Naive B cell (primary cell): ENCODE measurements at places on chromosomes 7 and 10.

DNA sequence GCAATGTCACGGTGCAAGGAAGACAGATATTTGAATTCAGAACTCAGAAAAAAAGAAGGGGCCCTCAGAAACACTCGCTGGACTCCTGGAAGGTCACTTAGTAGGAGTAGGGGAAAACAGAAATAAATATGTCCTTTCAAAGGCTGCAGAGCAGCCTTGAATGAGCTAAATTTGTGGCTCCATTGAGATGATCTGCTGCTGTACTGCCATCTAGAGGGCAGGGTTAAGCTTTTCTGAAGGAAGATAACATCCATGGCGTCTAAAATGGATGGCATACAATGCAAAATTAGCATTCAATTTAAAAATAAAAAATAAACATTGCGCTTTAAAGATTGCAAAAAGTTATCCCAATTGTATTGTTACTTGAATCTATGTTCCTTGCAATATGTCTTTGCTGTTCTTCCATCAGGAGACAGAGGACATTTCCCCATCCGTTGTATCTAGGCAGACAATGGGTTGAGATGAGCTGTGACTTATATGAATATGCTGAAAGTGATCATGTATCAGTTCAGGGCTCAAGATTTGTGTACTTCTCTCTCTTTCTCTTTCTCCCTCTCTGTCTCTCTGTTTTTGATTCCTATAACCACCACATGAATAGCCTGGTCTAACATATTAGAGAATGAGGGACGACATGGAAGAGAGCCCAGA, 642.2 kb downstream of the SH2D4B start:
- no peaks in the 10 kb centered on the region for H3K36me3 ChIP-seq
- DNase-seq: no peak
- H3K4me1 ChIP-seq: no peaks in the 10 kb centered on the region
- no peak overlapping the region for H3K4me3 ChIP-seq
- no peak overlapping the region for H3K27ac ChIP-seq

- no peaks in the 10 kb centered on the region for H3K27me3 ChIP-seq
- peaks cover 56% of the 10 kb centered on the region for H3K4me1 ChIP-seq
These were observed 25.5 kb downstream of the LRRC4 start for GRCh38 chr7:128005759-128006159.

DNA sequence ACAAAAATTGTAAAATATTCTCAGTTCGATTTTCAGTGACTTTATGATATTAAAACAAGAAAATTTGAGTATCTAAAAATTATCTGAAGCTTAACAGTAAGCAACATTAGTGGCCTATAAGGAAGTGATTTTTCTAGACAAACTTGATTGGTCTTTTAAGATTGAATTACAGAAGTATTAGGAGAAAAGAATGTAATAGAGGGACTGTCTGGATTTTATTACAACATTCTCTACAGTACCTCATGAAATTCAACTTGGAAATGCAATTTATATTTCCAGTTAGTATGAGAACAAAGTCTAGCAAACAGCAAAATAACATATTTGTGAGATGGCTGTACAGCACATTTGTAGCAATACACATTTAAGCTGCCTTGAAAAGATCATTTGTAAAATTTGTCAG, 18.8 kb downstream of the REEP3 start:
- no peaks in the 10 kb centered on the region for H3K36me3 ChIP-seq
- H3K27ac ChIP-seq: no peak overlapping the region
- H3K4me1 ChIP-seq: peaks cover 5% of the 10 kb centered on the region
- H3K4me3 ChIP-seq: no peak overlapping the region

GRCh38 chr10:128437786-128438345, 311.6 kb upstream of the MKI67 start:
- no peak overlapping the region for H3K27ac ChIP-seq
- H3K4me3 ChIP-seq: no peak overlapping the region
- no peak for DNase-seq
- H3K4me1 ChIP-seq: no peaks in the 10 kb centered on the region
- no peaks in the 10 kb centered on the region for H3K36me3 ChIP-seq
- H3K27me3 ChIP-seq: peaks cover 10% of the 10 kb centered on the region

GRCh38 chr7:94433224-94433623, 38.5 kb downstream of the COL1A2 start:
- DNase-seq: no peak
- peaks cover 9% of the 10 kb centered on the region for H3K27me3 ChIP-seq
- no peaks in the 10 kb centered on the region for H3K36me3 ChIP-seq
- H3K27ac ChIP-seq: no peak overlapping the region
- H3K4me3 ChIP-seq: no peak overlapping the region
- peaks cover 5% of the 10 kb centered on the region for H3K4me1 ChIP-seq

DNA sequence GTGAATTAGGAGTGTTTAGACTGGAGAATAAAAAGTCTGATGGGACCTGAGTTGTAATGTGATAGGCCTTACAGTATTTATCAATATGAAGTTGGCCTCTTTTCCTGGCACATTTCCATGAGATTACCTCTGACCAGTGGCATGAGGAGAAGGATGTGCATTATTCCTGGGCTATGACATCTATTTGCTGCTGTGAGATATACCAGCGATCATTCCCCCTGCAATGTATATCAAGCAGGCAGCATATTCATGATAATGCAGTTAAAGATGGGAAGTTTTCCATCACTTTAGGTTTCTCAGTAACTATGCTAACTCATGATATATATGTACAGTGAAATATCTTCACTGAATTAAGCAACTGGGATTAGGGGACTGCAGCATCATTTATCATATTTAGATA, 142.8 kb upstream of the MBL2 start:
- H3K27me3 ChIP-seq: no peaks in the 10 kb centered on the region
- H3K27ac ChIP-seq: no peak overlapping the region
- H3K4me1 ChIP-seq: no peaks in the 10 kb centered on the region
- DNase-seq: no peak
- no peak overlapping the region for H3K4me3 ChIP-seq
- no peaks in the 10 kb centered on the region for H3K36me3 ChIP-seq

GRCh38 chr7:45158471-45158870, 880 bp downstream of the RAMP3 start:
- H3K36me3 ChIP-seq: no peaks in the 10 kb centered on the region
- H3K27me3 ChIP-seq: peaks cover 64% of the 10 kb centered on the region
- no peak overlapping the region for H3K27ac ChIP-seq
- peak overlapping the region; percentile 68 for H3K4me3 ChIP-seq
- no peak for DNase-seq

DNA sequence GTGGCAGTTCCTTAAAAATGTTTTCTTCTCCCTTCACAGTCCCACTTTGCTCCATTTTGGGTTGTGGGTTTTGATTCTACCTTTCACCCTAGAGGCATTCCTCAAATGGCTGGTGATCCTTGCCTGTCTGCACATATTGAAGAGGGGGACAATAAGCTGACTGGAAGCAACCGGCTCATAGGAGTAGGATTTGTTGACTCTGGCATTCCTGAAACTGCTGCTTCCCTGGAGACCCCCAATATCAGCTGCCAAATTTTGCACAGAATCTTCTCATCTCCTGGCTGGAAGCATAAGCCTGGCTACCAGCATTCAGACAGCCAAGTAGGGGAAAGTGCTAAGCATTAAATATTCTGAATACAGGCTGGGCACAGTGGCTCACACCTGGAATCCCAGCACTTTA, 53.7 kb downstream of the KIF5B start:
- H3K4me1 ChIP-seq: no peaks in the 10 kb centered on the region
- H3K36me3 ChIP-seq: no peaks in the 10 kb centered on the region
- DNase-seq: no peak
- no peak overlapping the region for H3K4me3 ChIP-seq
- H3K27ac ChIP-seq: no peak overlapping the region

DNA sequence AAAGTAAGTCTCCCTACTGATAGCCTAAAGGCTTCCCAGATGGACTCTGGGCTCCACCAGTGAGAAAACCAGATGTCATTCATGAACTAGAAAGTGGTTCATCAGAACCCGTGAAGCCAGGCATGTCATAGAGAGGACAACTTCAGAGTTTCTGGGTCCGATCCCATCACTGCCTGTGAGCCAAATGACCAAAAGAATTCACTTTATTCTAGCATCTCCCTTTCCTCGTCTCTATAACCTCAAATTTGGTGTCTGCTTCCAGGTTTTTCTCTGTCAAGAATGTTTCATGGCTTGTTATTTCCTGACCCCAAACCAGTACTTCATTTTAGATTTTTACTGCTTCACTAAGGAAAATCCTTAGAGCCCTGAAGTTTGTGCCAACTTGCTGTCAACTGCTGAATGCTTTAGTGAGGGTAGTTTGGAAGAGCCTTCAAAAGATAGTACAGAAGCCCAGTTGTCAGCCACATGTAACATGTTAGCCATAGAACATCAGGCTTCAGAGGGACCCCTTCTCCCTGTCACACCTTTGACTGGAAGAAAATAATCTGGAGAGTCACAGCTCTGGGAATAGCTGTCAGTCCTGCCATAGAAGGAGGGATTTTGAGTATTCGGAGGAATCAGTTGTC, 34.0 kb downstream of the ITGB8 start:
- no peak overlapping the region for H3K27ac ChIP-seq
- H3K27me3 ChIP-seq: peaks cover 19% of the 10 kb centered on the region
- H3K4me3 ChIP-seq: no peak overlapping the region
- H3K4me1 ChIP-seq: no peaks in the 10 kb centered on the region
- DNase-seq: no peak

GRCh38 chr7:142445019-142445686, 187.3 kb upstream of the PRSS58 start:
- no peak overlapping the region for H3K4me3 ChIP-seq
- no peaks in the 10 kb centered on the region for H3K27me3 ChIP-seq
- no peak for DNase-seq

GRCh38 chr7:95269640-95270039, 54.7 kb downstream of the PON1 start:
- no peaks in the 10 kb centered on the region for H3K27me3 ChIP-seq
- H3K27ac ChIP-seq: no peak overlapping the region

DNA sequence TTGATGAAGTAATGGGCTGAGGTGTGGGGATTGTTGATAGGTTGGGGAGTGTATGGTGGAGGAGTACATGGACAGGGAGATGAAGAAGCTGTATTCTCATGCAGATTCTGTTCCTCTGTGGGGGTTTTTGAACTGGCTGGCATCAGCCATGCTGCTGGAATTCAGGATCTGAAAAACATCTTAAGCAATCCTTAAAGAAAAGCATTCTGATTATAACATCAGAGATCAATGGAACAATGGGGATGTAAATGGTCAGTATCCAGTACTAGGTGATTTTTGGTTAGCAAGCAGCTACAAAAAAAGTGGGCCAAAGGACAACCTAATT, 247.5 kb upstream of the GALNT17 start:
- no peak overlapping the region for H3K4me3 ChIP-seq
- no peak for DNase-seq
- no peak overlapping the region for H3K27ac ChIP-seq
- H3K36me3 ChIP-seq: no peaks in the 10 kb centered on the region
- no peaks in the 10 kb centered on the region for H3K4me1 ChIP-seq
- no peaks in the 10 kb centered on the region for H3K27me3 ChIP-seq

- H3K4me3 ChIP-seq: peak overlapping the region; percentile 70
- no peak overlapping the region for H3K27ac ChIP-seq
- no peak for DNase-seq
- peaks cover 23% of the 10 kb centered on the region for H3K27me3 ChIP-seq
- H3K4me1 ChIP-seq: peaks cover 13% of the 10 kb centered on the region
These were observed 31.6 kb downstream of the RASGEF1A start for GRCh38 chr10:43235070-43235900.

DNA sequence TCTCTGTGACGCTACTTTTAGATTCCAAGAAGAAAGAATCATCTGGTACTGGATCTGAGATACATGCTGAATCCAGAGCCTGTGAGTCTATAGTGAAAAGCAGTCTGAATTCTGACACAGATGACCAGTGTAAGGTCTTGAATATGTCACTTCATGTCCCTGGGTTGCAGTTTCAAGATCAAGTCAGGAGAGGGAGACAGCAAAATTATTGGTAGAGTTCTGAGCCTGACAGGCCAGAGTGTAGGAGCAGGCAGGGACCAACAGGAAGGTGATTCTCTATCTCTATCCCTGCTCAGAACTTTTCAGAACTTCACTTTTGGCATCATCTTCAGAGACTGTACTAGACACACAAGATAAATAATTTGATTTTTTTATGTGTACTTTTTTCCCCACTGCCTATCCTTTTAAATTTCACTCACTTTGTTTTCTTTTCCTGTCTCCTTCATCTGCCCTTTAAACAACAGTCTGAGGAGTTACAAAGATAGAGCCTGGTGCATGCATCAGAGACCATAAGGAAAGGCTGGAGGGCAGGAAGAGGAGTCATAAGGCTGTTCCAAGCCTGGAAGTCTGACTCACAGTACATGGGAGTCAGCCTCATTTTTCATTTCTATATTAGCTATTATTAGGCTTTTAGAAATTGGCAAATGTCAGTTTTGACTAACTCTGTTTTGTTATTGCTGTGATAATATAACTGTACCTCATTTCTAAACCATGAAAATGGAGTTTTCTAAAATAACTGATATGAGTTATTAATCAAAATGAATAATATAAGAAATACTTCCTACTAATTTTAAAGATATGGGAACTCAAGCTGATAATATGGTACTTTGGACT, 120.2 kb upstream of the TMEM229A start:
- no peak overlapping the region for H3K27ac ChIP-seq
- H3K27me3 ChIP-seq: no peaks in the 10 kb centered on the region
- no peaks in the 10 kb centered on the region for H3K36me3 ChIP-seq
- DNase-seq: no peak
- no peak overlapping the region for H3K4me3 ChIP-seq
- no peaks in the 10 kb centered on the region for H3K4me1 ChIP-seq

DNA sequence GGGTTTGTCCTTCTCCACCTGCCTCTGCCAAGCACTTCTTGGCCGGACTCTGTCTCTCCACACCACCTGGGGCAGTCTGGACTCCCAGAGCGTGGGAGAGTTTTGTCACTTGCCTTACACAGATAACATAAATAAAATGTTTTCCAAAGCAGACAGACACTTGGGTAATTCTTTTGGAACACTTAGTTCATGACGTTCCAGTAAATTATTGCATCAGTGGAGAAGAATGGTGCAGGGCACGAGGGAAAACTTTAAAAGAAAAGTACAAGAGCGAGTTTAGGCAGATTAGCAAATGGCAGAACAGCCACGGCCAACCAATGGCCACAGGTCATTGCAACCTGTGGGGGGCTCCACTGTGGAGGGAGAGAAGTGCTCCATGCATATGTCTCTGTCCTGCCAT, 170.6 kb upstream of the GRB10 start:
- DNase-seq: no peak
- H3K4me1 ChIP-seq: no peaks in the 10 kb centered on the region
- H3K4me3 ChIP-seq: no peak overlapping the region
- H3K36me3 ChIP-seq: no peaks in the 10 kb centered on the region

DNA sequence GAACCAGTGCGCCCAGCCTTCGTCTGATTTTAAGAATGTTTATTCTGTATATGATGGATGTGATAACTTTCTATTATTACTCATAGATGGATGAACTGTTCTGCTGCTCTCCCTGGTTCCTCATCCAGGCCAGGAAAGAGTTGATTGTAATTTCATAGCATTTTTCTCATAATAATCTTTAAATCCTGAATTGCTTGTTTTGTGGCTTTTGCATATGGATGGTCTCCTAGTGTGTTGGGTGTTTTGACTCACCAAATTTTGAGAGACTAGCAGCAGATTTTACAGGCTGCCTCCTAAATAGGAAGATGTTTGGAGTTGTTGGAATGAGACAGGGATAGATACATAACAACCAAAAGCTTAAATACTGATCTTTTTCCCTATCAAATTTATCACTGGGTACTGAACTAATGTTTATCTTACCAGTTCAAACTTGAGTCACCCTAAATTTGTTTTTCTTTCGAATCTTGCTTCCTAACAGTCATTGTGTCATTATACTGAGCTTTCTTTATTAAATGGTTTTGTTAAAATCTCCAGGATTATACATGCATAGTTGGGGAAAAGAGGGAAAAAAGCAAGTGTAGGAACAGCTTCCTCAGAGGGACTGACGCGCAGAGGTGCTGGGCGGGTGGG, 106.0 kb upstream of the GATA3 start:
- no peak for DNase-seq
- no peak overlapping the region for H3K4me3 ChIP-seq
- peaks cover 59% of the 10 kb centered on the region for H3K4me1 ChIP-seq
- no peaks in the 10 kb centered on the region for H3K27me3 ChIP-seq
